ENCODE measurements at places on chromosomes 4 and X. TPM values are rescaled to one million over a fixed set of nuclear protein-coding genes. Genes with fewer than 3 reads are reported as not detected.

GRCh38 chrX:14673764-14674163 lies 144.4 kb downstream of the GLRA2 start:
- H3K27me3 ChIP-seq: no peaks in the 10 kb centered on the region
- H3K36me3 ChIP-seq: no peaks in the 10 kb centered on the region
- no peak overlapping the region for H3K27ac ChIP-seq
- H3K4me1 ChIP-seq: no peaks in the 10 kb centered on the region
- DNase-seq: no peak

DNA sequence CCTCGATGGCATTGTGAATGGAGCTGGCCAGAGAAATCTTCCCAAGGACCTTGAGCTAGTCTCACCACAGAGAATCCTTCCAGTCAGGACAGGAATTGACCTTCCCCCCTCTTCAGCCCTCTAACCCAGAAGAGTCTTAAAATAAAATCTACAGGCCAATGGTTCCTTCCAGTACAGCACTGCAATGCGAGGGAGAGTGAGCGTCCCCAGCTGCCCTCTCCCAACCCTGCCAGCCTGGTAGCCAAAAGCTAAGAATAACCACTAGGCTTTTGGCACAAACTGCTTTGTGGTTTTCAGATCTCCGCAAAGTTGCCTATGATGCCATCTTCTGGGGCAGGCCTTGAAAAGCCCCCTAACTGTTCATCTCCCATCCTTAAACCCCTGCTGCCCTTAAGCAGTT lies 175.1 kb downstream of the AR start:
- H3K36me3 ChIP-seq: no peaks in the 10 kb centered on the region
- no peak overlapping the region for H3K27ac ChIP-seq
- H3K27me3 ChIP-seq: no peaks in the 10 kb centered on the region

DNA sequence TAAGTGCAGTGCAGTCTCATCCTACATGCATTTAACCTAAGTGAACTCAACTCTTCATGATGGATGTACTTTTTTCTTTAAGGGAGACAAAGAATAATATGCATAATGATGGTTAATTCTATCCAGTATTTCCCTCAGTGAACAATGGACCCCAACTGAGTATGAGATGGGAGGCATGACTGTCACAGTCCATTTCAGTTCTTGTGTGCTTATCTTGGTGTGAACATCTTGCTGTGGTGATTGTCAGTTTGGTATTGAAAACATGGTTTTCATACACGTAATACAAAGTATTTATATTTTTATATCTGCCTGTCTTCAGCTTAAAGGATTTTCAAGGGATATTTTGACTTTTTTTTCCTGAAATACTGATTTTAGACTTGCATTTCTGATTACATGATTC lies 72.0 kb upstream of the NDUFC1 start:
- no peaks in the 10 kb centered on the region for H3K4me1 ChIP-seq
- no peaks in the 10 kb centered on the region for H3K36me3 ChIP-seq

The MEPE gene
- total RNA-seq: not detected

DNA sequence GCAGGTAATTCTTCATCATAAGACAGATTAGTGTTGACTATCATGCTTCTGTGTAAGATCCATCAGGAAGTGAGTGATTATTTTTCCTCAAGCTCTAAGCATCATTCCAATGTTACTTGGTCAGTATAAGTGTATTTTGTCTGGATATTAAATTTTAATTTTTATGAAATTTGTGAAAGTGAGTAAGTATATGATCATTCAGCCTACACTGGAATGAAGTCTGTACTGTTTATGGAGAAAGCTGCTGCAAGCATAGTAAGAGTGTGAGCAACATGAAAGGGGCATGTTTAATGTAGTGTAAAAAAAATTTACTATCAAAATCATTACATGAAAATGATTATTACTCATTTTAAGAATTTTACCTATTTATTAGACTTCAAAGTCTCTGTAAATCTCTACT lies 84.8 kb downstream of the IL15 start:
- H3K27me3 ChIP-seq: no peaks in the 10 kb centered on the region
- DNase-seq: no peak
- H3K4me3 ChIP-seq: no peak overlapping the region
- H3K36me3 ChIP-seq: peaks cover 3% of the 10 kb centered on the region

The TACR3 gene
- total RNA-seq: not detected

The ARX gene
- total RNA-seq: not detected

- no peaks in the 10 kb centered on the region for H3K36me3 ChIP-seq
- H3K27me3 ChIP-seq: no peaks in the 10 kb centered on the region
- H3K4me1 ChIP-seq: no peaks in the 10 kb centered on the region
Observed at GRCh38 chrX:49310371-49310770, 6.9 kb downstream of the GAGE10 start.

GRCh38 chr4:95831166-95831565 lies 8.7 kb upstream of the PDHA2 start:
- H3K27me3 ChIP-seq: no peaks in the 10 kb centered on the region
- H3K4me1 ChIP-seq: no peaks in the 10 kb centered on the region
- no peaks in the 10 kb centered on the region for H3K36me3 ChIP-seq
- no peak overlapping the region for H3K4me3 ChIP-seq
- H3K27ac ChIP-seq: no peak overlapping the region

- no peaks in the 10 kb centered on the region for H3K4me1 ChIP-seq
- DNase-seq: no peak
- no peak overlapping the region for H3K27ac ChIP-seq
- no peaks in the 10 kb centered on the region for H3K36me3 ChIP-seq
- H3K27me3 ChIP-seq: no peaks in the 10 kb centered on the region
Observed at GRCh38 chr4:149997881-149998421, 80.3 kb upstream of the DCLK2 start.

- DNase-seq: no peak
- H3K27me3 ChIP-seq: no peaks in the 10 kb centered on the region
- no peak overlapping the region for H3K4me3 ChIP-seq
- no peaks in the 10 kb centered on the region for H3K36me3 ChIP-seq
- H3K27ac ChIP-seq: no peak overlapping the region
- no peaks in the 10 kb centered on the region for H3K4me1 ChIP-seq
Observed at GRCh38 chr4:14309431-14309830, 681.9 kb upstream of the BOD1L1 start.

The XAGE1A gene
- total RNA-seq: not detected

DNA sequence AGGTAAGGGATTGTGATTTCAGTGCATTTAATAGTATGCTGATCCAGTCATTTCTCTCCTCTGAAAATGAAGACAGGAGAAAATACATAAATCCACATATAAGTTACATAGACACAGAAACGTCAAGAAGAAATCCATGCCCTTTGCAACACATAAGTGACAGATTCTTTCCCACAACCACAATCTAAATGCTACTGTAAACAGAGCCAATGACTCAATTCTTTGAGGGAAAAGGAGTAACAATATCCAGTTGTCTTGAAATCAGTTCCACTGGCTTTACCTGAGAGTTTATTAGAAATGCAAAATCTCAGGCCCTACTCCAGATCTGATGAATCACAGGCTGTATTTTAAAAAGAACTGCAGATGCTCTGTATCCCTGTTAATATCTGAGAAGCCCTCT lies 66.4 kb downstream of the ARAP2 start:
- no peaks in the 10 kb centered on the region for H3K4me1 ChIP-seq
- no peak overlapping the region for H3K27ac ChIP-seq
- no peaks in the 10 kb centered on the region for H3K36me3 ChIP-seq
- H3K27me3 ChIP-seq: no peaks in the 10 kb centered on the region

DNA sequence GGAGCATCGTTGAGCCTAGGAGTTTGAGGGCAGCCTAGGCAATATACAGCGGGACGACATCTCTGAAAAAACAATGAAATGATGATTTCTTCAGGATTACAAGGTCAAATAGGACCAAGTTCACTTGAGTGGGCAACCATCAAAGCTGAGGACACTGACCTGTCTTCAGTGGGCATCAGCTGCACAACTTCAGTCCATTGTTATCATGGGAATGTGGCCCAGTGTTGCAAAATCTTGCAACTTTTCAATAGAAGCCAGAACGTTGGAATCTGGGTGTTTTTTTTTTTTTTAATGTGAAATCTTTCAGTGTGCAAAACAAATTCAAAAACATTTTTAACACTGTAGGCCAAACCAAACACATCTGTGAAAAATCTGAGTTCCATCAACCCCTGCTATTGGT lies 155.4 kb upstream of the PLAC1 start:
- no peak overlapping the region for H3K27ac ChIP-seq
- no peaks in the 10 kb centered on the region for H3K36me3 ChIP-seq
- no peak overlapping the region for H3K4me3 ChIP-seq
- DNase-seq: no peak

- no peaks in the 10 kb centered on the region for H3K36me3 ChIP-seq
- no peak for DNase-seq
- H3K4me3 ChIP-seq: no peak overlapping the region
Observed at GRCh38 chr4:52641854-52642563, 17.1 kb downstream of the USP46 start.

The TBC1D14 gene
- 33.8 TPM for total RNA-seq

The CENPE gene
- 3.4 TPM for total RNA-seq

DNA sequence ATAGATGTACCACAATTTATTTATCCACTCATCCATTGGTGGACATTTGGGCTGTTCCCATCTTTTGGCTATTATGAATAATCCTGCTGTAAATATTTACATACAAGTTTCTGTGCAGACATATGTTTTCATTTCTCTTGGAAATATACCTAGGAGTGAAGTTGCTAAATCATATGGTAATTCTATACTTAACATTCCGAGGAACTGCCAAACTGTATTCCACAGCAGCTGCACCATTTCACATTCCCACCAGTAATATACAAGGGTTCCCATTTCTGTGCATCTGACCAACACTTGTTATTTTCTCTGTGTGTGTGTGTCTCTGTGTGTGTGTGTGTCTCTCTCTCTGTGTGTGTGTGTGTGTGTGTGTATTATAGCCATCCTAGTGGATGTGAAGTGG lies 15.4 kb upstream of the DOCK11 start:
- H3K4me3 ChIP-seq: no peak overlapping the region
- H3K4me1 ChIP-seq: no peaks in the 10 kb centered on the region
- no peaks in the 10 kb centered on the region for H3K27me3 ChIP-seq
- no peak for DNase-seq
- no peak overlapping the region for H3K27ac ChIP-seq

The SYP gene
- total RNA-seq: 4.5 TPM

The ERAS gene
- not detected for total RNA-seq

DNA sequence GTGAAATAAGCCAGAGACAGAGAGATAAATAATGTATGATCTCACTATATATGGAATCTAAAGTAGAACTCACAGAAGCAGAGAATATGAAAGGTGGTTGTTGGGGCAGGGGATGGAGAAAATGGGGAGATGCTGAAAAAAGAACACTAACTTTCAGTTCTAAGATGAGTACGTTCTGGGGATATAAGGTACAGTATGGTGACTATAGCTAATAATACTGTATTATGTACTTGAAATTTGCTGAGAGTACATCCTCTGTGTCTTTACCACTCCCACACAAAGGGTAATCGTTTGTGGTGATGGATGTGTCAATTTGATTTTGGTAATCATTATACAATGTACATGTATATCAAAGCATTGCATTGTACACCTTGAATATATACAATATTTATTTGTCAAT lies 6.6 kb downstream of the FBXL5 start:
- no peaks in the 10 kb centered on the region for H3K27me3 ChIP-seq
- no peaks in the 10 kb centered on the region for H3K4me1 ChIP-seq
- no peaks in the 10 kb centered on the region for H3K36me3 ChIP-seq
- no peak overlapping the region for H3K27ac ChIP-seq
- DNase-seq: no peak

The GC gene
- not detected for total RNA-seq

The GAGE12F gene
- not detected for total RNA-seq

The SMIM43 gene
- total RNA-seq: not detected

GRCh38 chrX:96474741-96475125 lies 209.9 kb upstream of the DIAPH2 start:
- H3K36me3 ChIP-seq: no peaks in the 10 kb centered on the region
- H3K27ac ChIP-seq: no peak overlapping the region

- H3K36me3 ChIP-seq: no peaks in the 10 kb centered on the region
- no peak overlapping the region for H3K27ac ChIP-seq
- no peaks in the 10 kb centered on the region for H3K27me3 ChIP-seq
- no peak overlapping the region for H3K4me3 ChIP-seq
Observed at GRCh38 chr4:10762561-10762960, 78.0 kb upstream of the CLNK start.

The SMR3A gene
- total RNA-seq: not detected

DNA sequence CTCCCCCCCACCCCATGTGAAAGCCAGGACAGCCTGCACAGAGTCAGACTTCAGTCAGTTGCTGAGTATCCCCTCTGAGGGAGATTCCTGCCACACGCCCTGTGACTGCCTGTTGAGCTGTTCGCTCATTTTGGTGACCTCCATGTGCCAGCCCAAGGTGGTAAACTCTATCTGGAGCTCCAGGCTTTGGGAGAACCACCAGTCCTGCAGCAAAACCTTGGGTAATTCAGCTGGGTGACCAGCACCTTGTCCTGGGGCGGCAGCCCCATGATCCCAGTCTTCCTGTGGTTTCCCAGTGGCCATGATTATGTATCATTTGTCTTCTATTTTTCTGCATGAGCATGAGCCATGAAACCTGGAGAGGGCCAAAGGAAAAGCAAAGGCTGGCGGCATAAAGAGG lies 73.4 kb downstream of the NBDY start:
- H3K4me1 ChIP-seq: no peaks in the 10 kb centered on the region
- no peak overlapping the region for H3K4me3 ChIP-seq
- H3K27me3 ChIP-seq: no peaks in the 10 kb centered on the region
- no peak overlapping the region for H3K27ac ChIP-seq
- no peaks in the 10 kb centered on the region for H3K36me3 ChIP-seq
